DMS 273 treated with DMSO at 0.1 percent for 48 hours (cell line): ENCODE measurements at places on chromosomes 4 and X.

DNA sequence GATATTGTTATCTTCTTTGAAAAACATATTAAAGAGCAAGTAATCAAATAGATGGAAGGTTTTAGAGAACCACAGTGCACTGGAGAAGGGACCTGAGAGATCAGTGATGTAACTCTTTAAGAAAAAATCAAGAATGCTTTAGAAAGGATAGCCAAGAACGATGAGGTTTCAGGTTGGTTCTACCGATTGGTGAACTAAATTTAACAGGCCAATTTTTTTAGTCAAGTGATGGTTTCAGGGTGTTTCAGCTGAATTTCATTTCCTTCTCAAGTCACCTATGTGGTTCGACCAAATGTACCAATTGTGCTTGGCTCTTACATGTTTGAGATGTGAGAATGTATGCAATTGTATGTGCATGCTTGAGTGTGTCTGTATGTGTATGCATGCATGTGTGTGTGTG, 26.5 kb downstream of the HS3ST1 start:
- DNase-seq, result no peak

DNA sequence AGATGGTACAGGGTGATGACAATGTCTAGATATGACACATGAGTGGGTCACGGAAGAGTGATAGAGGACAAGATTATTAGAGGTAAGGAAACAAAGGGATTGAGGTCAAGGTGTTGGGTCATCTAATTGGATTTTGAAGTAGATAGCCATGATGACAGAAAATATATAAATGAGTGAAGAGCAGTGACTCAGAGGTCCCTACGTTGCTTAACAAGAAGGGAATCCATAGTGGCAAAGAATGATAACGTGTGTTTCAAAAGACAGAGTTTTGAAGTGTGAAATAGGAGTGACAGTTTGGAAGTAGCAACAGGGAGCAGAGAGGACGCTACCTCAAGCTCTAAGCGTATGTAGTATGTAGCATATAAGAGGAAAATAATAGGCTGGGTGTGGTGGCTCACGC, 22.2 kb upstream of the CAMK2D start:
- DNase-seq, result no peak

DNA sequence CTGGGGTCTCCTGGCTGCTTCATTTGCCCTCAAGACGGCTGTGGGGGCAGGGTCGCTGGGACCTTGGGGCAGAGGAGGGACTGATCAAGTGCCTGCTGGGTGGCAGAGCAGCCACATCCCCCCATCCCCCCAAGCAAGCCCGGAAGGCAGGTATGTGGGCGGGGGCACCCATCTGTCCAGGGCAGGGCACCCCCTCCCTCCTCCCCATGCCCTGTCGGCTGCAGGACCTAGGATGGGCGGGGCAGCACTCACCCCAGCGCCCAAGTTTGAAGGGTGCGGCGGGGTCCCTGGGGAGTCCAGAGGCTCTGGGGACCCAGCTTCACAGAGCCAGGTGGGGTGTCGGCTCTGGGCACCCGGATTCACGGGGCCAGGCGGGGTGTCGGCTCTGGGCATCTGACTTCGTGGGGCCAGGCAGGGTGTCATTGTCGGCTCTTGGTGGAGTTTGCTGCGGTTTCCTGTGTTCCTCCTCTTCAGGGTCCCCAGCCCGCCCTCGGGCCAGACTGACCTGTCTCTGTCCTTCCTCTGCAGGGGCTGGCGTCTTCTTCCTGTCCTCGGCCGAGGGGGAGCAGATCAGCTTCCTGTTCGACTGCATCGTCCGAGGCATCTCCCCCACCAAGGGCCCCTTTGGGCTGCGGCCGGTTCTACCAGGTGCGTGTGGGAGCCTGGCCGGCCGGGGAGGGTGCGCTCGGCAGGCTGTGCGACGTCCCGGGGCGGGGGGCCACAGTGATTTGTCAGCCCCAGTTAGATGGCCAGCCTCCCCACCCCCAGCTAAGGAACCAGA, 22.1 kb downstream of the DOK7 start:
- no peak for DNase-seq

GRCh38 chr4:692771-693554, 4.0 kb upstream of the SLC49A3 start:
- DNase-seq, result no peak

DNA sequence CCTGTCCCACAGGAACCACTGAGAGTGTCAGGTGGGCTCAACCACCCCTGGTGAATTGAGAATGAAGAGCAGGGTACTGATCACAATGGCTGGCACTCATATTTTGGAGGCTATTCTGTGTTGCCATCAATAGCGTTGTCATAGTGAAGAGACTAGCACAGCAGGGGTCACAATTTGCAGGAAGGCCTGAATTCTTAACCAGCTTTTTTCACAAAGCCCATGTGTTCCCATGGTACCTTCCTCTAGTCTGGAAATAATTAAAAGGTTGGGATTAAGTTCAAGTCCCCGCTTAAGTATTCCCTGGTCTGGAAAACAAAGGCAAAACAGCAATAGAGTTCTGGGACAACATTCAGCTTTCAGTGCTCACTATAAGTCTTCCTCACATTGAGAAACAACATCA, 1051.7 kb downstream of the C4orf33 start:
- no peak for DNase-seq

- DNase-seq, result no peak
Observed at GRCh38 chrX:119539872-119540271, 25.3 kb downstream of the STEEP1 start.

GRCh38 chr4:90419124-90419711, 292.0 kb downstream of the CCSER1 start:
- DNase-seq, result peak; percentile 16

DNA sequence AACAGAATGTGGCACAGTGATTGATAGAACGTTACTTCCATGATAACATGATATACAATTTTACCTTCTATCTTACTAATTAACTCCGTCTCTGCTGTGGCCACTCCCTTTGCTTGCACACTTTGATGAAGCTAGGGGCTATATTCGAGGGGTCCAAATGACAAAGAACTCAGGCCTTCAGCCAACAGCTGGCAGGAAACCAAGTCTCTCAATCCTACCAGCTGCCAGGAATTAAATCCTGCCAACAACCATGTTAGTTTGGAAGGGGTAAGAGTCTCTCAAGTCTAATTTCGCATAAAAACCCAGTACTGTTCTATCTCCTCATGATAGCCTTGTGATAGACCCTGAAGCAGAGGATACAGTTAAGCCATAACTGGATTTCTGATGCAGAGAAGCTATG, 1122.9 kb upstream of the PCDH10 start:
- peak; percentile 61 for DNase-seq

- no peak for DNase-seq
Observed at GRCh38 chrX:47723689-47724088, 64.7 kb upstream of the UXT start.

- DNase-seq, result no peak
Observed at GRCh38 chr4:38062776-38063097, 102.5 kb downstream of the PTTG2 start.

GRCh38 chrX:108163333-108164082, 71.9 kb downstream of the ATG4A start:
- DNase-seq, result no peak

DNA sequence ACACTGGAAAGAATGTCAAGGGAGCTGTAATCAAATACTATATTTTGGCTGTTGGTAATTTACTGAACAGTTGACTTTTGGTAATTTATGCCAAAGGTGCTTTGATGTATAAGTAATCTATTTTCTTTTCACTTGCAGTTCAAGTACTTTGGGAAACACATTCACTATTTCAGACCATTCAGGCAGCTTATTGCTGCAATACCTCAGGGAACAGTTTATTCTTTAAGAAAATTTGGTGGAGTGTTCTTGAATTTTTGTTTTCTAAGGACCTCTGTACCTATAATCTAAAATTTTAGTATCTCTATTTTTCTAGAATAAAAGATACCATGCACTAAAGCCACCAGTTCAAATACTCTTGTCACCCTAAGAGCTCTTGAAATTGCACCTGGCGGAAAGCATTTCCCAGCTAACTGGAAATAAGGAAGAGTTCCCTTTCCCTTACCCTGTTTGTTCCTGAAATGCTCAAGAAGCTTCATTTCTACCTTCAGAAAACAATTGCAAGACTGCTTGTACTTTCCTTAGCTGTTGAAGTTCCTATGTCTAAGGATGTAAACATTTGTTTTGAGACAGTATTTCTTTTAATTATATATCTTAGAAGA, 633.5 kb upstream of the FAT1 start:
- no peak for DNase-seq

GRCh38 chr4:26131711-26132110, 189.1 kb upstream of the RBPJ start:
- DNase-seq, result no peak

DNA sequence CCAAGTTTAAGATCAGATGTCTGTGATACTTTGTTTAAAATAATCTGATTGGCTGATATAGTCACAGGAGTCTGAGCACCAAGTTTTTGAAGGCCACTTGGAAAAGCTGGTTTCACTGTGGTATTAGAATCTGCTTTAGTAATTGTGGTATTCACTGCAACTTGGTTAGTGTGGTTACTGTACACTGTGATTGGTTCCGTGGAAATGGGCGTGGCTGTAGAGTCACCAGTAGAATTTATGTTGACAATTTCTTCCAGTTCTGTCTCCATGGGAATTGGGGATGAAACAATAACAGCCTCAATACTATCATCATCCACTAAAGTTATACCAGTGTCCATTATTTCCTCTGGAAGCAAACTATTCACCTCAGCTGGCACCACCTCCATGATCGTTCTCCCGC, 26.2 kb downstream of the LIN54 start:
- peak; percentile 14 for DNase-seq

- DNase-seq, result no peak
Observed at GRCh38 chr4:163693776-163694175, 199.3 kb downstream of the TMA16 start.
